ENCODE measurements at places on chromosomes 11 and 22.

DNA sequence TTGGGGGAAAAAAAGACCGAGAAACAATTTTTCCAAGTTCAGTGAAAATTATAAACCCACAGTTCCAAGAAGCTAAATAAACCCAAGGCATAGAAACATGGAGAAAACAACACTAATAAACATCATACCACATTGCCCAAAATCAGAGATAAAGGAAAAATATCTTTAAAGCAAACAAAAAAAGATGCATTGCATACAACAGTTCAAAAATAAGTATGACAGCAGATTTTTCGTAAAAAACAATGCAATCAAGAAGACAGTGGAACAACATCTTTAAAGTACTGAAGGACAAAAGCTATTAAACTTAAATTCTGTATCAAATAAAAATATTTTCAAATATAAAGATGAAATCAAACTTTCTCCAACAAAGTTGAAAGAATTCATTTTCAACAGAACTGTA lies 921.3 kb downstream of the METTL15 start:
- no peak for DNase-seq

- no peak for DNase-seq
These were observed 779.1 kb downstream of the BRD1 start for GRCh38 chr22:49048591-49048990.

GRCh38 chr11:33982661-33983060 lies 68.9 kb upstream of the CAPRIN1 start:
- DNase-seq = no peak

- no peak for DNase-seq
These were observed 86.5 kb downstream of the FAM76B start for GRCh38 chr11:95703049-95703448.

DNA sequence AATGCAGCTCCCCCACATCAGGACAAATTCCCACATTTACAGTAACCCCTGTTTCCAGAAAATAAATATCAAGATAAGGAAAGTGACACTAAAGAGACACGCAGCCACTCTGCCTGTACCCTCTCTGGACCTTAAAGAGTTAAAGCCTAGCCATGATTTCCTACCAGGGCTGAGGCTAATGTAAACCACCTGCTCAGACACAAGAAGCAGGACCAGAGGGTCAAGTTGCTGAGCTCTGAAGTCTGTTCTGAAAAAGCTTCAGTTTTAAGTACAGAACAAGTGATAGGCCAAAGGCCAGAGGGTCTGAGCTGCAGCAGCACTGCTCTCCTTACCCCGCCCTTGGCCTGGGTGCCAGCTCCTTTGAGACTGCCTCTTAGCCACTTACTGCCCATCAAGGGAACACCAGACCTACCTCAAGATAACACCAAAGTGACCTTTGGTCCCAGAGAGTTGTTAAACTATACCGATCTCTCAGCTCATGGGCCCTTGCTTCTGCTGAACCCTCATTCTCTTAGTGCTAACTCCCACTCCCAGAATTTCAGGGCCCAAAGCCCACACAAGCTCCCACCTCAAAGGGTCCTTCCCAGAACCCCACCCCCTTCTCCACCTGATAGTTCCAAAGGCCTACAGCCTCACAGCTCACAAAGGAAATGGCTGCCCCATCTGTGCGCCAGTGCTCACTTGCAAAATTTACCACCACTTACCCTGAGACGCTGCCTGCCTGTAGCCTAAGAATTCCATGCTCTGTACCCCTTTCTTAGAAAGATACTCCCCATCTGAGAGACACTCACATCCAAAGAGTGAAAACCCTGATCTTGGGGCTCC lies 40.5 kb downstream of the IL18BP start:
- DNase-seq = peak; percentile 57

DNA sequence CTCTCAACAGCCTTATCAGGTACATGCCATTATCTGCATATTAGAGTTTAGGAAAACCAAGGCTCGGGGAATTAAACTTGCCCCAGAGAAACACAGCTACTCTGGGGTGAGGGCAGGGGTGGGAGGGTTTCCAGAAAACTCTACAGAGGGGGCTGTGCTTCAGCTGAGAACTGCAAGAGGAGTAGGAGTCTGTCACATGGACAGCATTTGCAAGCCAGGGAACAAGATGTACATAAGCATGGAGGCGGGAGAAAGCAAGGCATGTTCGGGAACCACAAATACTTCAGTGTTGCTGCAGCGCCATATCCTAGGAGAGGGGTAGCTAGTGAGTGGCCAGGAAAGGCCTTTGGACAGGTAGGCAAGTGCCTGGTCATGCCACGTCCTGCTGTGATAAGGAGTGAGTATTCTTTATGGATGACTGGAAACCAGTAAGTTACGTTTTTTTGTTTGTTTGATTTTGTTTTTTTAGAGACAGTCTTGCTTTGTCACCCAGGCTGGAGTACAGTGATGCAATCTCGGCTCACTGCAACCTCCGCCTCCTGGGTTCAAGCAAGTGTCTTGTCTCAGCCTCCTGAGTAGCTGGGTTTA lies 57.2 kb downstream of the GRAMD1B start:
- no peak for DNase-seq

GRCh38 chr22:19522190-19522880 lies 1.9 kb downstream of the CLDN5 start:
- DNase-seq = no peak

- no peak for DNase-seq
These were observed 4.6 kb downstream of the AP5B1 start for GRCh38 chr11:65776196-65776595.

GRCh38 chr11:2432628-2433071 lies 11.7 kb downstream of the TRPM5 start:
- no peak for DNase-seq

DNA sequence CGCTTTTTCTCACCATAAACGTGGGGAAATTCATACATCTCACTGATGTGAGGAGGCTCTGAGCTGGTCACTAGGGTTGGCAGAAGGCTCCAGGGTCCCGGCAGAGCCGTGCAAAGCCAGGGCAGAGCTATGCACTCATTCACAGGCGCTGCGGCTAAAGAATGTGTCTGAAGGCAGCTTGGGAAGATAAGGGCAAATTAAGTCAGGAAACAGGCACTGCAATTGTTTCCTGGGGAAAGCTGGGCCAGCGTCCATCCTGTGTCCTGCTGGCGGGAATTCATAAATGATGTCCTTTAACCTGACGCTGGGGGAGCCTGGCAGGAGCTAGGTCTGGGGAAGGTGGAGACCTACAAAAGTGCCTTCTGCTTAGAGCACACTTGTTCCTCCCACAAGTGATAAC lies 27.6 kb downstream of the PKNOX2 start:
- DNase-seq = no peak

- no peak for DNase-seq
These were observed 15.5 kb downstream of the DGAT2 start for GRCh38 chr11:75784085-75784478.

DNA sequence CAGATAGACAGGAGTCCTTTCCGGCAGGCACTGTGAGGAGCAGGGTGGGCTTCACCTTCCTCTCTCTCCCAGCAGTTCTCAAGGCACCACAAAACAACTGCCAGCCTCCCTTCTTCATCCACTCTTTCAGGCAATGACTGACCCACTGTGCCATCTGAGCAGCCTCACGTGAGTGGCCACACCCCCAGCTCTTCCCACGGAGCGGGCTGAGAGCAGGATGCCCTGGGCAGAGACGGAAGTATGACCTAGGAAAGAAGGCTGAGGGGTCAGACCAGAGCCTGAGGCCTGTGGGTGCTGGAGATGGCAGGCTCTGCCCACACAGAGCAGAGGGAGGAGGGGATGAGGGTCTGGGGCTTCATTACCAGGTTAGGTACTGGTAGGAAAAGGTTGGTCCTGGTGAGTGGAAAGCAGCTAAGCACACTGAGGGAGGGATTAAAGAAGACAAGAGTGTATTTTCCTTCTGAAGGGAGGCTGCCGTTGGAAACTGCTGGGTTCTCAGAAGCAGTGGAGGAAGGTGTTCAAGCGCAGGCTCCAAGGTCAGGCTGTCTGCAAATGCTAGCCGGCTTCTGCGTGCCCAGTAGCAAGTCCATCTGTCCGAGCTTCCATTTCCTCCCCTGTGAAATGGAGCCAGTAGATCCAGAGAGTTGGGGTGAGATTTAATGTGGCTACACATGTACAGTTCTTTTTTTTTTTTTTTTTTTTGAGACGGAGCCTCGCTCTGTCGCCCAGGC lies 4.6 kb downstream of the NLRP6 start:
- peak; percentile 12 for DNase-seq

DNA sequence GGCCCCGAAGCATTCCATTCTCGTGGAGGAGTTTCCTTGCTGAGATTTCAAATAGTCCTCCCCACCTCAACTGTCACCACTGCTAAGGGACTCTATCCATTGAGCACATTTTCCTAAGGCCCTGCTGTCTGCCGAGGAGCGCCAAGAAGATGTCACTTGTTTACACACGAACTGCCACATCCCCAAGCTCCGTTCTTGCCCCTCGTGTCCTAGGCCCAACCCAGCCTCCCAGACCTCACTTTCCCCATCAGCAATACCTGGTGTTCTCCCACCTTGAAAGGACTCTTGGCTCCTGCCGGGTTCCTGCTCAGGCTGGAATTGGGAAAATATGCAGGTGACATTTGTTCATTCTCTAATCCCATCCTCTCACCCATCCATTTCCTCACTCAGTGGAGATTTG lies 4.0 kb upstream of the MYO7A start:
- DNase-seq = no peak

DNA sequence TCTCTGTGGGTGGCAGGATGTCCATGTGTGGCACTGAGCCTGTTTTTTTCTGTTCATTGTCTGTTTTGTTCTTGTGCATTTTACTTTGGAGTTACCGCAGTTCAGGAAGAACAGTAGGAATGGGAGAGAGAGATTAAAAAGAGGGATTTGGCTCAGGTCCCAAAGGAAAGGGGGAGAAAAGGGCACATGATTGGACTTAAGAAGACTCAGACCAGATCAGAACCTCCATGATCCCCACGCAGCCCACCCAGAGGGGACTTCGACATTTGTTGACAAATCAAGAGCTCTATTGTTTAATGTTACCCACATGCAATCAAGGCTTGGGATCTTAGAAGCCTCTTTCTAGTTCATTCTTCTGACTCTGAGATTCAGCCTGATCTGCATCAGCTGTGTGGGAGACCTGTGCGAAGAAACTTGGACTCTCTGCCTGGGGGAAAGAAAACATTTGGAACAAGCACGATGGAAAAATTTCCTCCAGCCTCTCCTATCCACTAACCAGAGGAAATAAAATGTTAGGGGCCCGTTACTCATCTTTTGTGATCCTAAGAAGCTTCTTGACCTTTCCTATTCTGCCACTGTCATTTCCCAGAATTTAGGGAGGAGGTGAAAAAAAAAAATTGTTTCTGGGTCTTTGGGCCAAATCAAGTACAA lies 119.2 kb downstream of the SPON1 start:
- DNase-seq = no peak

DNA sequence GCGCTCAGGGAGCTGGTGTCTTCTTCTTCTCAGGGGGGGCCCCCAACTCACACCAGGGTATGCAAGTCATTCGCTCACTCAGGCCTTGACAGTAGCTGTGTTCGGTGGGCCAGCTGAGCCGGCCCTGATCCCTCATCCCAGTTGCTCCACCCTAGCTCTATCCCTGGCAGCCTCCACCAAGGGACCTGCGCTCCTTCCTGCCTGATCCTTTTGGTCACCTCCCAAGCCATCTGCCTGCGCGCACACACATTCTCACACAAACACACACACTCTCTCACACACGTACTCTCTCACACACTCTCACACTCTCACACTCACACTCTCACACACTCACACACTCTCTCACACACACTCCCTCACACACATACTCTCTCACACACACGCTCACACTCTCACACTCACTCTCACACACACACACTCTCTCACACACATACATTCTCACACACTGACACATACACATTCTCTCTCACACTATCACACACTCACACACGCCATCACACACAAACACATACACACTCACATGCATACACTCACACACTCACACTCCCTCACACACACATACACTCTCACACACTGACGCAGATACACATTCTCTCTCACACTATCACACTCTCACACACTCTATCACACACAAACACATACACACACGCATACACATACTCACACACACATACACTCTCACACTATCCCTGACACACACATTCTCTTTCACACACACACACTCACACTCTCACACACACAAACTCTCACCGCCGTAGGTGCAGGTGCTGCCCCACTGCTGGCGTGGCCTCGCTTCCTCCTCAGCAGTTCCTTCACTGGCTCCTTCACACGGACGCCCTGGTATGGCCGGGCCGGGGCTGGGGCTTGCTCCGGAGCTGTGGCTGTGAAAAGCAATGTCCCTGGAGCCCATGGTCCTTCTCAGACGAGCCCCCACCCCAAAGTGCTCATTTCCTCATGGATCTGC lies 20.8 kb downstream of the POU2AF1 start:
- DNase-seq = no peak

- no peak for DNase-seq
These were observed at the start of gene CREB3L1 for GRCh38 chr11:46277622-46278386. Gene CREB3L1 (plus strand): TSS chr11:46277662. CDS start chr11:46278112, 450 bp downstream.

GRCh38 chr11:78893996-78894395 lies 319.3 kb upstream of the NARS2 start:
- DNase-seq = no peak

DNA sequence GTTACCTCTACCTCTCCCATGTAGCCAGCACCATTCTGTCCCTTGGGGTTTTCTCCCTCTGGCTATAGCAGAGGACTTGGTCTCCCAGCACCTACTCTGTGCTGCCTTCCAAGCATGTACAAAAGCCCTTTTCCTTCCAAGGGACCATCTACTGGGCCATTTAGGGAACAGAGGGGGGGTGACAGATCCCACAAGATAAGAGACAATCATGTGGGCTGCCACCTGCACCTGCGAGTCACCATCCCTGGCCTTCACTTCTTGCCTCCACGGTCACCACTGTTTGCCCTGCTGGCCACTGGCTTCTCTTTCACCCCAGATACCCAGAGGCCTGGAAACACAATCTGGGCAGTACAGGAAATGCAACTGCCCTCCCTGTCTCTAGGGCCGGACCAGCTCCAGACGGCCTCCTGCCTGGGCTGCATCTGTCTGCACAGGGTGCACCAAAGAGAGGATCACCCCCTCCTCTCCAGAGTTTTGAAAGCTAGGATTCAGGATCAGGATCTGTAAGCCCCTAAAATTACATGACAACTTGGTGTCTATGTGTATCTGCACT lies 160.8 kb upstream of the NECTIN1 start:
- DNase-seq = no peak
